ENCODE measurements at places on chromosomes 11 and 22. TPM values are rescaled to one million over a fixed set of nuclear protein-coding genes. Genes with fewer than 3 reads are reported as not detected.

SYT12 gene
- total RNA-seq: 0.09 TPM

GRCh38 chr11:2928605-2929530 lies at the start of gene PHLDA2:
TSS of gene PHLDA2 (minus strand) at chr11:2929420. CDS start at chr11:2929364, 56 bp downstream.
- peak; percentile 69 for DNase-seq

- DNase-seq: no peak
These were observed 43.8 kb upstream of the RTL6 start for GRCh38 chr22:44541671-44542319.

SCN3B gene
- total RNA-seq: 4.9 TPM

- no peak for DNase-seq
These were observed 1.2 kb downstream of the BET1L start for GRCh38 chr11:206002-206384.

DNA sequence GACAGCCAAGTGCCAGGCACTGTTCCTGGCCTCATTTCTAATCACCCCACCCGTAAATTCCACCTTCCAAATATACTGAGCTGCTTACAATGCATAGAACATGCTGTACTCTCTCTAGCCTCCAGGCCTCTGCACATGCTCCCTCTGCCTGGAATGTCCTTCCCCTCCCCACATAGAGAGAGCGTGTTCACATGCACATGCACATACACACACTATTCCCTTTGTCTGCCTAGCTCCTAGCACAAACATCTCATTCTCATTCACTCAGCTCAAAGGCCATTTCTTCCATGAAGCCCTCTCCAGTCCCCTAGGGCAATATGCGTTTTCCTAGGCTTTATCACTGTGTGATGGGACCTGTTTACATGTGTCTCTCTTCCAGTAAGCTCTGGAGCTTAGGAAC lies 144.6 kb downstream of the WT1 start:
- DNase-seq: no peak

TPP1 gene
- 197 TPM for total RNA-seq

- DNase-seq: no peak
These were observed 1.1 kb downstream of the TIMM10B start for GRCh38 chr11:6482441-6482840.

DNA sequence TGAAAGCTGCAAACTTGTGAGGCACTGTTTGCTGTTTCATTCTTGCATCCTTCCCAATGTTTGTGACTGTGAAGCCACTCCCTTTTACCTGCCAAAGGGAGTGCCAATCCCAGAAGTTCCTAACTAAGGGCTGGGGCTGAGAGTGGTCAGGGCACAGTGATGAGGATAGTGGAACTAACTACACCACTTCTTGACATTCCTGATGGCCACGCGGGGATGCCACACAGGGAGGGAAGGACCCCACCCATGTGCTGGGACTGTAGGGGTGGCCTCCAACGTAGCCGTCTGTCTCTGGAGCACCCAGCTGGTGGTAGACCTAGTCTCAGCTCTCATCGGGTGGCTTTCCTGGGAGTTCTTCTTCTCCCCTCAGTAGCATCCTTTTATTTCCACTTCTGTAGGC lies 335.5 kb downstream of the CADM1 start:
- no peak for DNase-seq

- peak; percentile 85 for DNase-seq
These were observed 8.4 kb upstream of the SLC22A8 start for GRCh38 chr11:63023841-63024648.

- DNase-seq: no peak
These were observed 84.3 kb downstream of the STIM1 start for GRCh38 chr11:3939651-3940190.

- DNase-seq: no peak
These were observed 402.4 kb upstream of the DDI1 start for GRCh38 chr11:103633819-103634590.

DNA sequence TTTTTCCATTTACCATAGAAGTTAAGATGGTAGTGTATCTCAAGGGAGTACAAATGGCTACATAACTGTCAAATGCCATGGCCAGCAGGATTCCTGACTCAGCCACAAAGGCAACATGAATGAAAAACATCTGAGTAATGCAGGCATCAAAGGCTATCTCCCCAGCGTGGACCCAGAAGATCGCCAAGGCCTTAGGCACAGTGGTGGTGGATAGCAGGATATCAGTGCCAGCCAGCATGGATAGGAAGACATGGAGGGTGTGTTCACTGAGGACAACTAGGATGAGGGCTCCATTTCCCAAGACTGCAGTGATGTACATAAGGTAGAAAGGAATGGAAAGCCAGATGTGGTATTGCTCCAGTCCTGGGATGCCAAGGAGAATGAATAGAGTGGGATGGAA lies 18.0 kb downstream of the OR52B2 start:
- no peak for DNase-seq

- no peak for DNase-seq
These were observed 1517.8 kb downstream of the BRD1 start for GRCh38 chr22:48309836-48310235.

GRCh38 chr11:133041181-133041580 lies 491.1 kb downstream of the OPCML start:
- no peak for DNase-seq

DNA sequence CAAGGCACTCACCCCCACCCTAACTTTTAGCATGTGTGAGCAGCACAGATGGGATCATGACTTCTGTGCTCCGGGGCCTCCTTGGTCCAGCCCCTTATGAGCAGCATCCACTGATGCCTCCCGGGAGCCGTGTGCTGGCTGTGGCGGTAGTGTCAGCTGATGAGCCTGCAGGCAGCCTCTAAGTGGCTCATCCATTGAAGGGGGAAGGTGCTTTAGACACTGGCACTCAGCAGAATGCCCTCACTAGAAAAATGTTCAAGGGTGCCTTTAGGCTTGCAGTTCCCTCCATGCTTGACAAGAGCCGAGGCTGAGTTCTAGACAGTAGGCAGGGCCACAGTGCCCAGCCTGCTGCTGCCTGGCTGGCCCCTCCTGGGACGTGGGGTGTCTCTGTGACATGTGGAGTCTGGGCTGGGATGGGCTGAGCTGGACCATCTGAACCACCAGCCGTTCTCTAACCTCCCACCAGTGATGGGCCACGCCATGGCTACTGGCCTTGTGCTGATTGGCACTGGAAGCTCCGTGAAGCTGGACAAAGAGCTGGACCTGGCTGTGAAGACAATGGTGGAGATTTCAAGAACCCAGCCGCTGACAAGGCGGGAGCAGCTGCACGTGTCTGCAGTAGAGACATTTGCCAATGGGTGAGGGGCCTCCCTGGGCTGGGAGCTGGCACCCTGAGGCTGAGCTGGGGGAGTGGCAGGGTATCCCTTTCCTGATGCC lies 5.8 kb downstream of the TTC38 start:
- DNase-seq: no peak

GRCh38 chr22:32794449-32795213 lies 6.9 kb upstream of the TIMP3 start:
- no peak for DNase-seq

PGA5 gene
- total RNA-seq: not detected

- no peak for DNase-seq
These were observed 1155.9 kb downstream of the TBC1D22A start for GRCh38 chr22:47918276-47918921.

CD81 gene
- total RNA-seq: 294 TPM

DNA sequence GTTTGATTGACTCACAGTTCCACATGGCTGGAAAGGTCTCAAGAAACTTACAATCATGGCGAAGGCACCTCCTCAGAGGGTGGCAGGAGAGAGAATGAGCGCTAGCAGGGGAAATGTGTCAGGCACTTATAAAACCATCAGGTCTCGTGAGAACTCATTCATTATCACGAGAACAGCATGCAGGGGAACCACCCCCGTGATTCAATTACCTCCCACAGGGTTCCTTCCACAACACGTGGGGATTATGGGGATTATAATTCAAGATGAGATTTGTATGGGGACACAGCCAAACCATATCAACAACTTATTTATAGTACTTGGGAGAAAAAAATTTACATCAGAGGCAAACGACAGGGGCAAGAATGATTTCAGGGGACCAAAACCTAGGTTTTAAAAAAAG lies 3.0 kb downstream of the ME3 start:
- DNase-seq: peak; percentile 29

RTN4R gene
- total RNA-seq: 2.7 TPM

DNA sequence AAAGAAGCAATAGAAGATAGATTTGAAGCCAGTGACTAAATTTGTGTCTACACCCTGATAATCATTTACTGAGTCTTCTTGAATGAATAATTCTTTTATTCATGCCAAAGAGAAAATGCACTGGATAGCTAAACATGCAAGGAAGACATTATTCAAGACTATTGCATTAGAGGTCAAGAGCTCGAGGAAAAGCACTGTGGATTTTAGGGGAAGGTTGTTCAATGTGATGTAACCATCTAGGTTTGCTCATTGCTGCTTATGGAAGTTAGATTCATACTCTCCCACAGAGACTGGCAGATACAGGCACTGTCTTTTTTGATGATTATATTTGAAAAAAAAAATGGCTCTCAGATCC lies 682.1 kb downstream of the KCNA4 start:
- no peak for DNase-seq

ANKK1 gene
- total RNA-seq: not detected

GRCh38 chr11:58433638-58434203 lies 5.8 kb upstream of the OR5B2 start:
- no peak for DNase-seq

DNA sequence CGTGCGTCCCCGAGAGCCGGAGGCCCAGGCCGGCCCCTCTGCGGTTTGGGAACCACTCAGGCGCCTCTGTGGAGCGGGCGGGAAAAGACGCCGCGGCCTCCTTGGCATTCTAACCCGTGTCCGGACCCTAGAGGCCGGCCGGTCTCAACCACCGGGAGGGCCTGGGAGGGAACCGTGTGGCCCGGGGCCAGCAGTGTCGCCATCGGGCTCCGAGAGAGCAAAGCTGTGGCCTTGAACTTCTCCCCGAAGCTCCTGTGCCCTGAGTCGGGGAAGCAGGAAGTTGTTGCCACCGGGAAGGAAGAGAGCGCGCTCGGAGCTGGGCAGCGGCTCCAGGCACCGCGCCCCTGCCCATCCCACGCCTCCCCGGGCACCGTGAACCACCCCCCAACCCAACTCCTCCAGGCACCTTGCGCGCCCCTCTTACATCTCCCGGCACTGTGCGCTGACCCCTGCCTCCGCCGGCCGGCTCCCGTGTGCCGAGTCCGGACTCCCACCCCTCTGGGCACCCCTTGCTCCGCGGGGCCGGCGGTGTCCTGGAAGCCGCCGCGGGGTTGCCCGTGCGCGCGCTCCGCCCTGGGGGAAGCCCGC lies 80.0 kb upstream of the PPARA start:
- peak; percentile 60 for DNase-seq

- DNase-seq: no peak
These were observed 82.8 kb upstream of the NARS2 start for GRCh38 chr11:78657441-78657840.

ZNF70 gene
- total RNA-seq: 2.3 TPM

DNA sequence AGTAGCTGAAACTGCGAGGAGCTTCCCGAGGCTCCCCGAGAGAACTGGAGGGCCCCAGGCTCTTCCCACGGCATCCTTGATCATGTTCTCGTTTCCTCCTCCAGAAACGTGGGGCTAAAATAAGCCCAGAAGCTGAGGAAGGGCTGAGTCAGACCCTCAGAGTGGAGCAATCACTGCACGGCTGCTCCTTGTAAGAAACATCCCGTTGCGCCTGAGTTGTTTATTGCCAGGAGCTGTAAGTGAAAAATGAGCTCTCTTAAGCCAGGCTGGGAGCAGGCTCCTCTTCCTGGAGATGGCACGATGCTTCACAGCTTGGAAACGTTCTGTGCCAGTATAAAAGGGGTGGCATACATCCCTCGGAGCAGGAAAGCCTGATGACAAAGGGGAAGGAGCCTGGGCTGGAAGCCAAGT lies 47.3 kb upstream of the SYN3 start:
- no peak for DNase-seq

SLC22A6 gene
- total RNA-seq: not detected

DNA sequence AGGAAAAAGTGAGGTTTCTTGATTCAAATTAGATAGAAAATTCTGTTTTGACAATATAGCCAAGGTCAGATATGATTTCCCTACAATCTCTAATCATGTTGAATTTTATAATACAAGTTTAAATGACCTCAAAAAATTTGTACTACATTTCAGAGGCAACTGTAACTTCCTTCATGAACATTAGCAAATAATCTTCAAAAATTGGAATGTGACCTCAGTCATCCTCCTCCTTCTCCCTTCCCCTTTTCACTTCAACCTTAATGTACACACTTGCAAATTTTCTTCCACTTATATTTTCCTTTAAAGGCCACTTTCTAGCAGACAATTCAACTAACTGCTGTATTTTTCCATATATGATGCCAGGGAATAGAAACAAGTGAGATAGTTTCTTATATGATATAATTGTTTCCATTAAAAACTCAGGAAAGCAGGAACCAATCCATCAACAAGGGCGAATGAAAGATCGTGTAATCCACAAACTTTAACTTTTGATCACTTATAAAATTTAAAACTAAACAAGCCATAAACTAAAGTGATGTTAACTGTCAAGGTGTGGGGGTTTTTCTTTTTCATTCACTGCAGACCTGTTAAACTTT lies 60.3 kb downstream of the MAML2 start:
- no peak for DNase-seq

DNA sequence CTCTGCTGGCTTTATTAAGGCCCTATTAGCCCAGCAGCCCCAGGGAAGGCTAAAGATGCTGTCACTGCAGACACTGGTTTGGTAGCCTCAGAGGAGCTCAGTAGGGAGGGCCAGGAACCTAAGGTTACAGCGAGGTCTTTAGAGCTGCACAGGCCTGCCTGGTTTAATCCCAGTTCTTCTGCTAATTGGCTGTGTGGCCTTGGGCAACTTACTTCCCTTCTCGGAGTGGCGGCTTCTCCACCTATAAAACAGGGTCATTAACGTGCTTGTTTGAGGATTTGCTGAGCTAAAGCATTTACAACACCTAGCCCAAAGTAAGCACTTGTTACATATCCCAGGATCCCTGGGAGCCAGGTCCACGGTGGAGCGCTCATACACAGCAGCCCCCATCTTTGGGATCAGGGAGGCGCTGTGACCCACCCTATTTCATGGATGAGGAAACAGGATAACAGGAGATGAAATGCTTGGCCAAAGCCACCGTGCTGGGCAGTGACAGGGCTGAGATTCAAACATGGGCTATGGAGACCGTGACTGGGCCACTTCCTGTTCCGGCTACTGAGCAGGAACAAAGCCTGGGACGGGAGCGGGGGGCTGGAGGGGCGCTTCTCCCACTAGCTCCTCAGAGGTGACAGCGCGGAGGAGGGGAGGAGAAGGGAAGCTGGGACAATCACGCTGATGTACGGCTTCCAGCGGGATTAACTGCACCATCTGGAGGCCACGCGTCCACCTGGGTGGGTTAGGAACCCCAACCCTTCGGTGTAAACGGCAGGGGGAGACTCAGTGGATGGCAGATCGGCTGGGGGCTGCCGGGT lies 61.5 kb downstream of the IGLL1 start:
- DNase-seq: no peak

- DNase-seq: no peak
These were observed 4.1 kb downstream of the MUC6 start for GRCh38 chr11:1032310-1032891.

TREH gene
- not detected for total RNA-seq

APLP2 gene
- total RNA-seq: 1,136 TPM

- DNase-seq: no peak
These were observed at the start of gene IL18 for GRCh38 chr11:112163875-112164685. TSS of gene IL18 (minus strand) at chr11:112164094. CDS start at chr11:112155053, 9,041 bp downstream.

All from dermis blood vessel endothelial cell (primary cell).